ENCODE measurements at places on chromosomes 2 and 18. TPM values are rescaled to one million over a fixed set of nuclear protein-coding genes. Genes with fewer than 3 reads are reported as not detected.
A peak's percentile ranks its signal among the peaks of the same experiment; 100 is the strongest.

DNA sequence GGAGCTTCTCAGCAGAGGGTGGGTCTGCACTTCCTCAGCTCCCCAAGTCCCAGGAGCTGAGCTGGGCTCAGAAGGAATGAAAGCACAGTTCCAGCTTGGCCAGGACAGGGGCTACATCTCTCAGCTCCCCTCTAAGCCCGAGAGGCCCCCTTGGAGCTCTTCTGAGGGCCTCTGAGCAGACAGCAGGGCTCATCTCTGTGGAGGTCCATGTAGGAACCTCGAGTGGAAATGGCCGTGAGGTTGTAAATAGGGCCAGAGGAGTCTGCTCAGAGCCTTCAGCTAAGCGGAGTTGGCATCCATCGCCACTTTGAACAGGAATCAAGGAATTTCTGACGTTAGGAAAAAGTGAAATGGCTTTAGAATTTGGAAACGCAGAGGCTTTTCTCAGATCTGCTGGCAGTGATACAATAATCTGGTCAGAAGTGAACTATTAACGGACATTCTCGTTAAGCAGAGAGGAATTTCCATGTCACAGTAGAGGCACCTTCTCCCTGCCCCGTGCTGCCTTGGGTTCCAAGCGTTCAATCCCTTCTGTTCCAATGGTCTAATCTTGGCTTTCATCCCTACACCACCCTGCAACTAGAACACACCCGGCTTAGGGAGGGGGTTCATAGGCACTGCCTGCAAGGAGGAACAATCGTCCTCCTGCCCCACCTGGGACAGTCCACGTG is 213.9 kb downstream of the NDUFA10 start:
- H3K4me3 ChIP-seq: no peak overlapping the region
- no peaks in the 10 kb centered on the region for H3K36me3 ChIP-seq
- no peak for DNase-seq
- H3K27ac ChIP-seq: no peak overlapping the region

GRCh38 chr2:56739413-56739812 is 555.6 kb downstream of the CCDC85A start:
- H3K4me1 ChIP-seq: peaks cover 24% of the 10 kb centered on the region
- H3K27me3 ChIP-seq: no peaks in the 10 kb centered on the region
- H3K27ac ChIP-seq: no peak overlapping the region
- no peaks in the 10 kb centered on the region for H3K36me3 ChIP-seq
- no peak overlapping the region for H3K4me3 ChIP-seq

- H3K27ac ChIP-seq: no peak overlapping the region
- H3K4me1 ChIP-seq: peaks cover 10% of the 10 kb centered on the region
- no peak overlapping the region for H3K4me3 ChIP-seq
- peaks cover 13% of the 10 kb centered on the region for H3K36me3 ChIP-seq
- H3K27me3 ChIP-seq: peaks cover 44% of the 10 kb centered on the region
- peak; percentile 52 for DNase-seq
These were observed 3.7 kb upstream of the SPR start for GRCh38 chr2:72883356-72883962.

DNA sequence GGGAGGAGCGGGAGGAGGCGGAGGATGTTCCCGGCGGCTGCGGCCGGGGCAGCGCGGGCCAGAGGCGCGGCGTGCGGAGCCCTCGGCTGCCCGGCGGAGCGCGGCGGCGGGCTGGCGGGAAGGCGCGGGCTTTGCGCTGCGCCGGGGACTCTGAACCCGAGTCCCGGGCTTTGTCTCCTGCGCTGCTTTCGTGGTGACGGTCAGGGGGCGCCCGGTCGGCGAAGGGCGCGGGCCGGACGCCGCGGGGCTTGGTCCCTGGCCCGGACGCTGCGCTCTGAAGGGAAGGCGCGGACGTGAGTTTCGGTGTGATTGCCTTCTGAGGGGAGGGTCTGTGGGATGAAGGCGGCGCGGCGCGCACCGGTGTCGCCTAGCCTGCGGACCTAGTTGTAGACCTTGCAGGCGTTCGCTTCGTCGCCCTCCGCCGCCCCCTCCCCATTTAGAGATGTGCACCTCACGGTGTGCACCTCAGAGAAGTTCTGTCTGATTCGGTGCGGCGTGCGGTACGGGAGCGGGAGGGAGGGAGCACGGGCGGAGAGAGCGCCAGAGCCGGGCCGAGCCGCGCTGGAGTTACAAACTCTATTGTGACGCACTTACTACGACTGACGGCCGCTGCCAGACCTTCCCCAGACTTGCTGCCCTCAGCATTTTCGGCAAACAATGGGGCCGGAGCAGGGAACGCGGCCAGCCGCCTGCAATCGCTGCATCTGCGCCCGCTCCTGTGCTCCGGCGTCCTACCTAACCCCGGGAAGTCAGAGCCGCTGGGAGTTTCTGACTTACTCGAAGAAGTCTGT is 2.1 kb downstream of the BCL2L11 start:
- H3K27ac ChIP-seq: peak overlapping the region; percentile 36
- peak overlapping the region; percentile 98 for H3K4me3 ChIP-seq
- DNase-seq: peak; percentile 71
- peaks cover 23% of the 10 kb centered on the region for H3K27me3 ChIP-seq

DNA sequence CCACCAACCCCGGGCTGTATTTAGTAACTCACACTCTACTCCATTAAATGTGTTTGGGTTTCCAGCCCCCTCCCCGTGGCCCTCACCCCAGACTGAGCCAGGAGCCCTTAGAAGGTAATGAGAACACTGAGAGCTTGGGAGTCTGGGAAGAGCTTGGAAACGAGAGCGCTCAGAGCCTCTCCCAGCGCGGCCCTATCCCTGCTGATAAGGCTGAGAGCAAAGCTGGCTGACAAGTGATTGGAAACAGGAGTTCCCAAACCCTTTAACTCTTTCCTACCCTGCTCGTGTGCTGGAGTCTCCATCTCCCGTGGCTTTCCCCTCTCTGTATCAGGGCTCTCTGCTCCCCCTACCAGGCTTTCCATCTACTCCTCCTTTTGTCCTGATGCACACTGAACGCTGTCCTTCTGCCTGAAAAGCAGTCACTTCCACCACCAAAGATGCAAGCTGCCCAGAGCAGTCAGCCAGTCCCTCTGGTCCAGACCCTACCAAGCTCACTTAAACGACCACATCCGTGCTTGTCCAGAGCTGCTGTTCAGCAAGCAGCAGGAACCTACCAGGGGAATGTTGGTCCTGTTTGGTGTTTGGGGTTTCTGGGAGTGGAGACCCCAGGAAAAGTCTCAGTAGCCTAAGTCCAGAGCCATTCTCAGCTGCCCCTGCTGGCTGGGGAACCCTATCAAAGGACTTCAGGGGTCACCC is 100.0 kb upstream of the PKDCC start:
- peaks cover 13% of the 10 kb centered on the region for H3K27me3 ChIP-seq

DNA sequence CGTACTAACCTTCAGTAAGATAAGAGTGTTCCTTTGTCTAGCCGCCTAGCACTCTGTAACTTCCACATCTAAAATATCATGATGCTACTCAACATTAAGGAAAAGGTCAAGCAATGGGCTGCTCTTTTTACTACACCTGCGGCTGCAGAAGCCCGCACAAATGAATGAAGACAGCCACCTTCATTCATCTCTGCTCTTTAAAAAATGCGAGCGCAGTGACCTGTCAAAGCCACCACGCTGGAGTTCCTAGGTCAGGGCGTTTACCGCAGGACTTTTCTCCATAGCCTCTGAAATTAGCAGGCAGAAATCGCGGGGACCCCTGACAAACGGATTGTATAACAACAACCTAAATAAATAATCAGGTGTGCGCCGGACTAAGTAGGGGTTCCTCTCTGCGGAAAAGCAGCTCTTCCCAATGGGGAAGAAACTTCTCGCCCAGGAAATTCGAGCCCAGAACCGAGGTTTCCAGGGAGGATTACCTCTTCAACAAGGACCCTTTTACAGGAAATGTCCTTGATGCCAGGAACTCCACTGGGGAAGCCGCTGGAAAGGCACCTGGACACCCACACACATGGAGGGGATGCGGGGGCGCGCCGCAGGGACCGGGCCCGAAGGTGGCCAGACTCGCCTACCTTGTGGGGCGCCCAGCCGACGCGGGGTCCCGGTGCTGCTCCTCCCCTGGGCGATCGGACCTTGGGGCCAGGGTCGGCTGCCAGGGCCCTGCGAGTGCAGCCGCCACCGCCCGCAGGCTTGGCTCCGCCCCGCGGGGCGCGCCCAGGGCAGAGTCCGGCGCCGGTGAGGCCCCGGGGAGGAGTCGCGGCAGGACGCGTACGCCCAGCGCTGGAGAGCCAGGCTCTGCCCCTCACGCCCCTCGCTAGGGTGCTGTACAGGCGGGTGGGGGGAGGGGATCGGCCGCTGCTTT is at the start of gene CCDC68:
Gene CCDC68 (minus strand): TSS at position 758 of the 922 bp plus-strand sequence. CDS start 16,670 bp downstream, outside the sequence.
- H3K27me3 ChIP-seq: no peaks in the 10 kb centered on the region
- H3K36me3 ChIP-seq: peaks cover 12% of the 10 kb centered on the region
- H3K4me1 ChIP-seq: peaks cover 35% of the 10 kb centered on the region
- peak within 1 kb of the TSS; percentile 82 for H3K4me3 ChIP-seq
- peak; percentile 89 for DNase-seq
- peak within 1 kb of the TSS; percentile 28 for H3K27ac ChIP-seq

DNA sequence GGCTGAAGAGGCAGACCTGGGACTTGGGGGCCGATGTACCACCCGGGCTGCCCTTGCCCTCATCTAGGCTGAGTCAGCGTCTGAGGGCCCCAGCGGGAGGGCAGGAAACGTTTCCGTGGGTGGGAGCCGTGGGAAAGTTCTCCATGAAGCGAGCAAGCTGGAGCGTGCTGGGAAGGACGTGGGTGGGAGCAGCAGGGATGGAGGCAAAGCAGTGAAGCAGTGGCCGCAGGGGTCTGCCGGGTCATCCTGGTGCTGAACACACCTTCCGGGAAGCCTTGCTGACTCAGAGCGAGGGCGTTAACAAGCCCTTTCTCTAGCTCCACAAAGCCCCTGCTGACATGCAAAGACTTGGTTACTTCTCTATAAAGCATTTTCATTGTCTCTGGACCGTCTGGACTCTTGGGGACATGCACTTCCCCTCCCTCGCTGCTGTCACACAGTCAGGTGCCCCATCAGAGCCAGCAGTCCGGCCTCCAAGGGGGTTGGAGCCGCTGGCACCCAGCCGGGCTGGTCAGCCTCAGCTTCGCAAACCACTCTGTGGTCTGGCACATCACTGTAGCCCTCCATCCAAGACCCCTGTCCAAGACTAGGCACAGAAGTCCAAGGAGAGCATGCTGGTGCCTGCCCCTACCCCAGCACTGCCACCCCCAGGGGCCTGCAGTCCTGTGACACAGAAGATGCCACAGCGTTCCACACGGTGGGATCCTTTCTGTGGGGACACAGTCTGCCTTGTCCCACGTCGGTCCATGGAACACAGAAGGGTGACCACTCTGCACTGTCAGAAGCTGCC is 115.1 kb upstream of the GPC1 start:
- H3K4me3 ChIP-seq: no peak overlapping the region
- H3K4me1 ChIP-seq: peaks cover 2% of the 10 kb centered on the region
- peaks cover 74% of the 10 kb centered on the region for H3K27me3 ChIP-seq
- no peaks in the 10 kb centered on the region for H3K36me3 ChIP-seq
- peak; percentile 24 for DNase-seq

DNA sequence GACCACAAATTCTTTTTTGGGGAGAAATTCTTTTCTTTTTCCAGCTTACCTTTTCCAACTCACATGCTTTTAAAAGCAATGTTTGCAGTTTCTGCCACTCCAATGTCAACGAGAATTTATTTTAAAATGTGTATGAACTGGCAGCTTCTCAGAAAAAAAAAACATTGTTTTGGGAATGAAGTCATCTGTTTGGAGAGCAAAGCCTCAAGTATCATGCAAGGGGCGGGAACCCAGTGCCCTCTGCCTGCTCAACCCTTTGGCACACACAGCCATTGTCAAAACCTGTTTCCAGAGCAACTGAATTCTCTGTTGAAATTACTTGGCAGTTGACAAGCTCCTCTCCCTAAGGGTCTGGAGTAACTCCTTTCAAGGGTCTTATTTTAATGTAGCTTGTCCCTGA is 128.5 kb downstream of the QPCT start:
- peak; percentile 30 for DNase-seq
- H3K4me3 ChIP-seq: no peak overlapping the region
- H3K4me1 ChIP-seq: peaks cover 8% of the 10 kb centered on the region
- H3K27me3 ChIP-seq: no peaks in the 10 kb centered on the region
- no peak overlapping the region for H3K27ac ChIP-seq
- H3K36me3 ChIP-seq: no peaks in the 10 kb centered on the region

GRCh38 chr2:130755256-130756052 is at the start of gene AMER3:
AMER3 (plus strand) TSS chr2:130755540; CDS start chr2:130762073, 6,533 bp downstream.
- H3K27me3 ChIP-seq: peaks cover 95% of the 10 kb centered on the region
- DNase-seq: no peak
- no peak within 1 kb of the TSS for H3K27ac ChIP-seq
- peaks cover 4% of the 10 kb centered on the region for H3K36me3 ChIP-seq
- H3K4me3 ChIP-seq: no peak within 1 kb of the TSS

- DNase-seq: no peak
- H3K4me1 ChIP-seq: peaks cover 6% of the 10 kb centered on the region
- no peaks in the 10 kb centered on the region for H3K27me3 ChIP-seq
- H3K4me3 ChIP-seq: no peak overlapping the region
These were observed 99.5 kb downstream of the RNF144A start for GRCh38 chr2:7016601-7017211.

HOXD13 gene
- total RNA-seq: not detected

FTCDNL1 gene
- total RNA-seq: 1.9 TPM

SETBP1 gene
- total RNA-seq: 5.3 TPM

PLGLB2 gene
- total RNA-seq: 1.7 TPM

Measured in Calu3 (cell line).